ENCODE measurements at places on chromosomes 2 and 18.

GRCh38 chr2:20107776-20108175 is 56.3 kb upstream of the LAPTM4A start:
- DNase-seq: no peak

- no peak for DNase-seq
These were observed 130.0 kb upstream of the FN1 start for GRCh38 chr2:215565897-215566296.

GRCh38 chr18:48050176-48050575 is 119.7 kb upstream of the SMAD2 start:
- DNase-seq: no peak

DNA sequence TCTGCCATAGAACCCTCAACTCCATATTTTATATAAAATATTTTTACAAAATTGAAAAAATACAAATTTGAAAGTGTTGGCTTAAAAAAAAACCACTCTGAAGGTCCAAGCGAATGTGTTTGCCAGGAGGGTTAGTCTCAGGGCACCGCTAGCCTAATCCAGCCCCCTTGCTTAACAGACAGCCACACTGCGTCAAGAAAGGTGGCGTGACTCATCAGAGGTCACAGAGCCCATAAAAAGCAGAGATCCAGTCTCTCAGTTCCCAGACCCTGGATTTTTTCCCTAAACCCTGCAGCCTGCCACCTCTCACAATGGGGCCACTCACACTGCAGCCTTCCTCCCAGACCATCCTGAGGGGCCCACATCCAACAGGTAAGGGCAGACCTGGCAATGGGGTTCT is 3.9 kb upstream of the TNS1 start:
- no peak for DNase-seq

DNA sequence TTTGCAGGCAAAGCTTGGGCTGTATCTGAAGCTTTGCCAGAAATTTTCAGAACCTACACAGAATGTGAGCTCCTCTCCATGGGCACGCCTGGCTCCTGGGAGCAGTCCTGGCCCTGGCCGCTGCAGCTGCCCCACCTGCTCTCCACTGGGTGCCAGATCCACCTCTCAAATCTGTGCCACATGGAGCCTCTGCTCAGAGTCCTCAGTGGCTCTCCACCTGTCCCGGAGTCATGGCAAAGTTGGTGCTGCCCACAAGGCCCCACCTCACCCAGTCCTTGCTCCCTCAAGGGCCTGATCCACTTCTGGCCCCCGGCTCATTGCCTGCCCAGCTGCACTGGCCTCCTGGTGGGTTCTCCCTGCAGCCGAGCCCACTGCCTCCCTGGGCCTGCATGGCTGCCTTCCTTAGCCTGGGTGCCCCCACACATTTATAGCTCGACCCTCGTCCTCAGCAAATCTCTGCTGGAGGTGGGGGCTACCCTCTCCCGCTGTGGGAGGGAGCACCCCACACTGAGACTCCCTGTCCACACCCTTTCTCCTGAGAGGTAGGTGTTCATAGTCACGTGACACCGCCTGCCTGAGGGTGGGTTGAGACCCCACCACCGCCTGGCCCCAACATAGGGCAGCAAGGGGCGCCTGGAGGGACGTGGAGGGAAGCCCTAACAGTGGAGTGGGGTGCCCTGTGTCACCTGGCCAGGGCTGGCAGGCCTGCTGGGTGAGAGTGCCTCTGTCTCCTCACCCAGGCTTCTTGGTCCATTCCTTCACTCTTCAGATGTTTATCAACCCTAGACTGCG is 224.1 kb downstream of the SH3RF3 start:
- no peak for DNase-seq

- DNase-seq: no peak
These were observed 42.2 kb downstream of the THNSL2 start for GRCh38 chr2:88212251-88212790.

GRCh38 chr2:174786066-174786725 is 21.9 kb upstream of the CHRNA1 start:
- DNase-seq: no peak

DNA sequence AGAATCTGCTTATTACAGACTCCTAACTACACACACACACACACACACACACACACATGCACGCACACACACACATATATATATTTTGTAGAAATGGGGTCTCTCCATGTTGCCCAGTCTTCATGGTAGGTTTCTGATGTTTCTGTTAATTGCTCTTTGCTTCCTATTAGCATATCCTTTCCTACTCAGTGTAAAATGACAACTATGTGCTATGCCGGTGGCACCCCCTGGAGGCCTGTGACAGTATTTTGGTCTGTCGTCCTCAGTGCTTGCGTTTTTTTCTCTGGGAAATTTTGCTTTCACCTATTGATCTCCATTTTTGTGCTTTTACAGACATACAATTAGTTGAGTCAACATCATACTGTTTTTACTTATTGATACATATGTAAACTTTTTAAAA is 322.1 kb downstream of the LRRTM1 start:
- DNase-seq: no peak

DNA sequence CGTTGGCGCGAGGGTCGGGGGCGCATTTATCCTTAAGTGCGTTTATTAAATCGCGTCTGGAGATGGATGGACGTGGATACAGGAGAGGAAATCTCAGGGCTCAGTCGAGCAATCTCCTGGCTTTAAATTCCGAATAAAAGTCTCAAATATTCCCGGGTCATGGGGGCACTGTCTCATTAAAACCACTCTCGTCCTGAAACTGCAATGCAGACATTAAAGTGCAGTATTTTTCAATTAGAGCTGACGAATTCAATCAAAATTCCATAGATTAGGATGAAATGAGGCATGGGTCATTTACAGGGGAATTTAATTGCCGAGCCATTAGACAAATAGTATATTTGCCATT is 10.7 kb upstream of the GBX2 start:
- no peak for DNase-seq
